NCI-H1436 (cell line): ENCODE measurements at places on chromosomes 16 and 17.

DNA sequence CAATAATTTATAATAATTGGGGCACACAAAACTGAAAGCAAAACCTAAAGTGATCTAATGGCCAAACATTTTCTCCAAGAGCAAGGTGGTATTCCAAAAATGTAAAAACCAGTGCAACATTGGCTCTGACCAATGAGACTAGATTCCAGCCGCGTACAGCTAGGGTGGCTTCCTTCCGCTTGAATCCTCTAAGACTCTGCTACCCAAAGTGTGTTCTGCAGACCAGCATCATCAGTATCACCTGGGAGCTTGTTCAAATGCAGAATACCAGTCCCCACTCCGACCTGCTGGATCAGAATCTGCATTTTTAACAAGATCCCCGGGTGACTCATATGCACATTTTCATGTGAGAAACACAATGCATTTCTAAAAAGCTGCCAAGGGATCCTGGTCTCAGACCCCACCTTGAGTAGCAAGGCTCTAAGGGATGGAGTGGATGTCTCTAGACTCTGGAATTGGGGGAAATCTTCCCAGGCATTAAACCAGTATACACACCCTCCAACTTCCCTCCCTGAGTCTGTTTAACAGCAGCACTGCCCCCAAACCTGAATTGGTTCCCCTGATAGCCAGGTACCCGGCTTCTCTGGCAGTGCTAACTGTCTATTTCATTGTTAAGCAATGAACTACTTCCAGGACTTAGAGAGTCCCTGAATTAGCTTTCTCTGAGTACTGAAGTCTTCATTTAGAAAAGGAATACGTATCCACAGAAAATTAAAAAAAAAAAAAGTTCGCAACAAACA, 118.2 kb downstream of the HS3ST2 start:
- no peak for DNase-seq

DNA sequence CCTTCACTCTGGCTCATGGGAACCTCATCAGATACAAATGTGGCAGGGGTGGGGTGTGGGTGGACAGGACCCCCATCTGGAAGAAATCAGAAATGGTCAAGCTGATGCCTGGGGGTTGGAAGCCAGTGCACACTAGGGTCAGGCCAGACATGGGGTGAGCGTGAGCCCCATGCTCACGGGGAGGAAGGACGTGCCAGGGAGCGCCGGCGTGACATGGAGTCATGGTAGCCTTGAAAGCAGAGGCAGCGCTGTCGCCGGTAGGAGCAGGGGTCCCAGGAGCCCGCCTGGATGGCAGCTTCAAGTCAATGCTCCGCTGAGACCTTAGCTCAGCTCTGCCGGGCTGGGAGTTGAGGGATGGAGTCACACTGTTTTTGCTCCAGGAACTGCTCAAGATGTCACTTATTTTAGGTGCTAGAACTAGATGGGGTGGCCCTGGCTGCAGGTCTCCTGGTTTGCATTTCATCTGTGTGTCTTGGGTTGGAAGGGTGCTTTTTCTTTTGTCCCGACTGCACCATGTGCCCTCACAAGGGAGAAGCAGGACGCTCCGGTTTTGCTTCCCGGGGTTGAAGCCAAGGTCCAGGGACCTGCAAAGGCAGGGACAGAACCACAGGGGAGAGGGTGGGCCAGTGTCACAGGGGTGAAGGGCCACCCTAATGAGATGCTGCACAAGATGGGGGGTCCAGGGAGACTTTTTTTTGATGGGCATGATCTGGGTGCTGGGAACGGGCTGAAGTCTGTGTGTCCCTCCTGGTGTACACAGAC, 51.4 kb downstream of the USP22 start:
- no peak for DNase-seq

DNA sequence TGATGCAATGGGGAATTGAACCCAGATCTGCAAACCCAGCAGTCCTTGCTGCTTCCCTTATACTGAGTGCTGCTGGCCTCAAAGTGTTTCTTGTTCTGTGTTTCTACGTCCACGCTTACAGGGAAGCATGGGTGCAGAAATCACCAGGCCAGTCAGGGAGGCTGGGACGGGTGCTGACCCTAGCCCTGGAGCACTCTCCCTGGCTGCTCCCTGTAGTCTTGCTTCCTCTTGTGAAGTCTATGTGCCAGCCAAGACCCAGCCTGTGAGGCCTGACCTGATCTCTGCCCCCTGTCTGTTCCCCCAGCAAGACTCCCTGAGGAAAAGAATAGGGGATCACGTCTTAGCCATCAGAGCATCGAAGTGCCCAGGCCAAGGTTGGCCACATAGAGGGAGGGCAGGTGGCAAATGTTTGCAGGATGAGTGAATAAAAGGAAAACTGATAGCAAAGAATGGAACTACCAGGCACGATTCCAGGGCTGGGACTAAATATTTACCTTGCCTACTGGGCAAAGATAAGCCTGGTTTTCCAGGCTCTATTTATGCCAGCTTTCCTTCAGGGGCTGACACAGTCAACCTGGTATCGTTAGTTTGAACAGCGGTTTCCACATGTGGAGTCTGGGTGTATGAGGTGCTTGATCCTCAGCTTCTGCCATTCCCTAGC, 41.2 kb upstream of the RHOT1 start:
- DNase-seq, result no peak

- no peak for DNase-seq
Measured at GRCh38 chr16:88844419-88845036, 12.2 kb downstream of the GALNS start.

- no peak for DNase-seq
Measured at GRCh38 chr16:5056352-5056751, 9.4 kb downstream of the C16orf89 start.

DNA sequence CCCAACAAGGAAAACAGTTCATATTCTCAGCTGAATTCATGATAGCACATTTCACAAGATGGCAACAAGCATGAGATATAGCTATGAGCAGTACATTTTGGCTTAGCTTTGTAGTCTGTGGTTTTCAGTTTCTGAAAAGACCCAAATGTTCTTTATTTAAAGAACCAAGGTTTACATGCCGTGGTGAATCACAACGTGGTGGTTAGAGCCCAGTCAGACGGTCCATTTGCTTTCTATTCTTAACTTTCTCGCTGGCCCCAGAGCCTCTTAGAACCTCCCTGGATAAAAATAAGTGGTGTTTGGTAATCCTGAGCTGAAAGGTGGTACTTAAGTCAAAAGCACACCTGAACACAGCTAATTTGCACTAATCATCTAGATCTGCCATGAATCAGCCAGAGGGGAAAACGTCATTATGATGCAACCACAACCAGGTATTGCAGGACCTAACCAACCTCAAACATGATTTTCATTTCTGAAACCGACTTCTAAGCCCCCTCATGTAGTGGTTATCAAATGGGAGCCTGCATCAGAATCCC, 18.6 kb upstream of the HAPSTR1 start:
- DNase-seq, result peak; percentile 67

GRCh38 chr17:40978575-40979151, 5.5 kb downstream of the KRT40 start:
- no peak for DNase-seq

DNA sequence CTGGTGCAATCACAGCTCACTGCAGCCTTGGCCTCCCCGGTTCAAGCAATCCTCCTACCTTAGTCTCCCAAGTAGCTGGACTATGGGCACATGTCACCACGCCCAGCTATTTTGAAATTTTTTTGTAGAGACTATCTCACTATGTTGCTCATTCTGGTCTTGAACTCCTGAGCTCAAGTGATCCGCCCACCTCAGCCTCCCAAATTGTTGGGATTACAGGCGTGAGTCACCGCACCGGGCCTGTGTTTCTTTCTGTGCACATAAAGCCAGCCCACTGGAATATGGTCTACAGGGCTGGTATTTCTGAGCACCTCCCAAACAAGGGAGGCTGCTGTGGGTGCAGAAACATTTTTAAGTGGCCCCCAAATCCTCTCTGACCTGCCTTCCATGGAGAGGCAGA, 8.4 kb downstream of the TMEM95 start:
- DNase-seq, result no peak

GRCh38 chr17:79788989-79789942, 7.6 kb downstream of the CBX8 start:
- DNase-seq, result no peak

DNA sequence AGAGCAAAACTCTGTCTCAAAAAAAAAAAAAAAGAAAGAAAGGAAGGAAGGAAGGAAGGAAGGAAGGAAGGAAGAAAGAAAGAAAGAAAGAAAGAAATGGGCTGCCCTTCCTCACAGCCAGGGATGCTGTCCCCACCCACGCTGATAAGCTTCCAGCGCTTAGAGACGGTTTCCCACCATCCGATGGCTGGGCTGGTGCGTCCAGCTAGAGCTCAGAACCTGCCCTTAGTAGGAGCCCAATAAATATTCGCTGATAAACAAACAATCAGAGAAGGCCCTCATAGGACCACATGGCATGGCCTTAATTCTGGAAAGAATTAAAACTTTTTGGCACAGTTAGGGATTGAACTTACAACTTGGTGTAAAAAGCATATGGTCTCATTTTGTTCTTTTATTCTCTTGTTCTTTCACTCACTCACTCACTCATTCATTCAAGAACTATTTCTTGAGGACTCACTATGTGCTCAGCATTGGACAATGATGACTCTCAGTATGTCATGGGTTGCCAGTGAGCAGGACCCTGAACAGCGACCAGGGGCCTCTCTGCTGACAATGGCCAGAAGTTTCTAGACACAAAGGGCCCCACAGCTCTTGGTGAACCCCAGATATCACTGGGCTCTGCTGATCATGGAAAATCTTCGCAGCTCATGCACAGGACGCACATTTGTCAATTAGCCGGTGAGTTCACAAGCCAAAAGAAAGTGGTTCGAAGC, 32.5 kb upstream of the TNRC6C start:
- no peak for DNase-seq

GRCh38 chr17:52149626-52150025, 8.9 kb downstream of the CA10 start:
- DNase-seq, result no peak

GRCh38 chr17:44283344-44284023, 15.5 kb upstream of the SLC4A1 start:
- DNase-seq, result no peak

DNA sequence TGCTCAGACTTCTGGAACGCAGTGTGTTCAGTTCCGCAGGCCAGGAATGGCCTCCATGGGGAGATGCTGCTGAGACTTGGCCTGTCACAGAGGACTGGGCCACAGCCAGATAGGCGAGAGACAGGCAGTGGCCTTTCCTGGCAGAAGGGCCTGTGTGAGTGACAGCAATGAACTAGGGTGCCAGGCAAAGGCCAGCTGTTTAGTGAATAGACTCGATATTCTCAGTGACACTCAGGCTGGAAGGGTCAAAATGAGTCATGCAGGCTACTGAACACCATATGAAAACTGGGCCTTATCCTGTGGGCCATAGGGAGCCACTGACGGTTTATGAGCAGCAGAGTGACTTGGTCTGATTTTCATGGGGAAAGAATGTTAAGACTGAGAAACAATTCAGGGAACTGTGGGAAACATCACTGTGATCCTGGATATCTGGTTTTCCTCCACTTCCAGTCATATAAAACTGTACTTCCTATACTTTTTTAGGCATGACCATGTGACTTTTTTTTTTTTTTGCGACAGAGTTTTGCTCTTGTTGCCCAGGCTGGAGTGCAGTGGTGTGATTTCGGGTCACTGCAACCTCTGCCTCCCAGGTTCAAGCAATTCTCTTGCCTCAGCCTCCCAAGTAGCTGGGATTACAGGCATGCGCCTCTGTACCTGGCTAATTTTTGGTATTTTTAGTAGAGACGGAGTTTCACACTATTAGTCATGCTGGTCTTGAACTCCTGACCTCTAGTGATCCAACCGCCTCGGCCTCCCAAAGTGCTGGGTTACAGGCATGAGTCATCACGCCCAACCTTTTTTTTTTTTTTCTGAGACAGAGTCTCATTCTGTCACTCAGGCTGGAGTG, 5.2 kb upstream of the NUBP1 start:
- no peak for DNase-seq

- DNase-seq, result no peak
Measured at GRCh38 chr17:51815097-51815496, 343.4 kb downstream of the CA10 start.

- DNase-seq, result no peak
Measured at GRCh38 chr17:58176200-58176599, 9.4 kb downstream of the OR4D2 start.

DNA sequence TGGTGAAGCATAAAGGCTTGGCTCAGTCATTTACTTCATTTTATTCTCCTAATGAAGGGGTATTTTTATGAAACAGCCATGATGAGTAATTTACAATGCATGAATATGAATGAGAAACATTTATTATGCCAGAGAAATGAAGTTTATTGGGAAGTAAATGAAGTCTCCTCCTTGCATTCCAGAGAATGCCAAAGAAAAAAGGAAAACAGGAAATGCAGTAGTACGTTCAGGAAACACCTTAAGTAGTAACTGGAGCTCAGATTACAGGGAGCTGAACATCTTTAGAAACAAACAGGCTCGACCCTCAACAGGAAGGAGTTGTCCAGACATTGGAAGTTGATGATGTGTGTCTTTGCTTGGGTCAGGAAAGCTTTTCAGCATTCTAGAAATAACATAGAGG, 4.6 kb downstream of the KRT34 start:
- DNase-seq, result no peak

DNA sequence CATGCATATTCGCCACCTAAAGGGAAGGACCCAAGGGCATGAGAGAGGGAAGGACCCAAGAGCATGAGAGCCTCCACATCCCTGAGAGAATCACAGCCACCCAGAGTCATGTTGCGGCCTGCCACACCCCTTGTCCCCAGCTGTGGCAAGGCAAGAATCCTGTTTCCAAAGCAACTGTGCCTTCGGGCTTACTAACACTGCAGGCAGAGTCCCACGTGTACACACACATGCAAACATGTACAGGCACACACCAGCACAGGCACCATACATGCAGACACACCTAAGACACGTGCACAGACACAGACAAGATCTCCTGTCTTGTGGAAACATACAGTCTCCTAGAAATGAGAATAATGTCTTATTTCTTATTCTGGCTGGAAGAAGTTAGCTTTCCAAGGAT, 92.4 kb upstream of the CDYL2 start:
- no peak for DNase-seq

- DNase-seq, result no peak
Measured at GRCh38 chr16:28182183-28182582, 29.6 kb downstream of the XPO6 start.

DNA sequence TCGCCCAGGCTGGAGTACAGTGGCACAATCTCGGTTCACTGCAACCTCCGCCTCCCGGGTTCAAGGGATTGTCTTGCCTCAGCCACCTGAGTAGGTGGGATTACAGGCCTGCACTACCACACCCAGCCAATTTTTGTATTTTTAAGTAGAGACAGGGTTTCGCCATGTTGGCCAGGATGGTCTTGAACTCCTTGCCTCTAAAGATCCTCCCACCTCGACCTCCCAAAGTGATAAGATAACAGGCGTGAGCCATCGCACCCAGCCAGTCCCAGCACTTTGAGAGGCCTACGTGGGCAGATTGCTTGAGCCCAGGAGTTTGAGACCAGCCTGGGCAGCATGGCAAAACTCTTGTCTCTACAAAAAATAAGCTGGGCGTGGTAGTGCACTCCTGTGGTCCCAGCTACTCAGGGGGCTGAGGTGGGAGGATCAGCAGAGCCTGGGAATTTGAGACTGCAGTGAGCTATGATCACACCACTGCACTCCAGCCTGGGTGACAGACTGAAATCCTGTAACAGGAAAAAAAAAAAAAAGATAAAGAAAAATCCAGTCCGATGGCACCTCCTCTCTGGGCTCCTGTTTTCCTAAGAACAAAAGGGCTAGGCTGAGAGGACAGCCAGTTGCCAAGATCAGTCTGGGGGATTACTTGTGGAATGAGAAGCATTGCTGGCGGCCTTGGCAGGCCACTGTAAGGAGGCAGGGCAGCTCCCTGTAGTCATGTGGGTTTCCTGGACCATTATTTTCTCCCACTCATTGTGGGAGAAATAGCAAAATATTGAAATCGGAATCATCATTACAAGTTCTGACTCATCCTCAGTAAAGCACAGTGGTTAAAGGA, 3.0 kb upstream of the PIPOX start:
- no peak for DNase-seq
